ENCODE measurements at places on chromosomes 12 and 14.
A peak's percentile ranks its signal among the peaks of the same experiment; 100 is the strongest.

- DNase-seq = peak; percentile 49
Observed at GRCh38 chr12:31896514-31897039, 62.6 kb upstream of the RESF1 start.

DNA sequence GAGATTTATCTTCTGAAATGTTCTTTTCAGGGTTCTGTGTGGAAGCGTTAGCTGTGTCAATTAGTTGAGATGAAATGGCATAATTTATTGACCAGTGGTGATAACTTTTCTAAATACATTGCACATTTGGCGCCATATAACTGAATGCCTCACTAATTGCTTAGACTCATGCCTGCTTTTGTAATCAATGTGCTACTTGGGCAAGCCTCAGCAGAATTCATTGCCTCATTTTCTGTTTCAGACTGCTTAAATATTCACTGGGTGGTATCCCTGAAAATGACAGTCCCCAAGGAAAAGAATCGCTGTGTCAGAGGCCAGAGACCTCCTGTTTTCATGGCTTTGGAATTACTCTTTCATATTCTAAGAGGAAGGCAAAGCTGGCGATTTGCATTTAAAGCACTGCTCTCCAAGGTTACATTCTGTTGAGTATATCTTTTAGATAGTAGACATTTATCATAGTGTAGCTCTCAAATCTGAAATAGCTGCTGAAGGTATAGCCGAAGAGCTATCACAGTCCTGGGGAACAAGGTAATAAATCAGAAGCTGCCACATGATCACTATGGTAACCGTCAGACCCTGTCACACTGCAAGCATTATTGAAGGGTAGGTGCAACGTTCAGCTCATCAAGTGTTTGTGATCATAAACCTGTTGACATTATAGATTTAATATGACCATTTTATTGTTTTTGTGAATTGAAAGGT lies 297.3 kb upstream of the E2F7 start:
- DNase-seq = no peak

DNA sequence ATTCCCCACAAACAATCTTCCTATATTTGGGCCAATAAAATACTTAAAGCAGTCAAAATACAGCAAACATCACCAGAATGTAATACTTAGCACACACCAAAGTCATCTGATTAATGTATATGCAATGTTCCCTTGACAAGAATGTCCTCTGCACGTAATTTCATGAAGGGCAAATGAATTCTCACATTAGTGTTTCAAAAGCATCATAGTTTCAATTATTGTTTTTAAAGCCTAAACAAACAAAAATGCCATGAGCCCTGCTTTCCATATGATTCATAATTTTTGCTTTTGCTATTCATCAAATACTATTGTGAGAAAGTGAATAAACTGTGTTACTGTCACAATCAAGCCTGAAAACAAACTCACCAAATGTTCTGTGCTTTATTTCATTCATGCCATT lies 156.0 kb downstream of the EPS8 start:
- DNase-seq = no peak

GRCh38 chr12:68121143-68121542 lies 38.4 kb downstream of the IFNG start:
- no peak for DNase-seq

- no peak for DNase-seq
Observed at GRCh38 chr12:30794591-30795409, 40.0 kb upstream of the CAPRIN2 start.

DNA sequence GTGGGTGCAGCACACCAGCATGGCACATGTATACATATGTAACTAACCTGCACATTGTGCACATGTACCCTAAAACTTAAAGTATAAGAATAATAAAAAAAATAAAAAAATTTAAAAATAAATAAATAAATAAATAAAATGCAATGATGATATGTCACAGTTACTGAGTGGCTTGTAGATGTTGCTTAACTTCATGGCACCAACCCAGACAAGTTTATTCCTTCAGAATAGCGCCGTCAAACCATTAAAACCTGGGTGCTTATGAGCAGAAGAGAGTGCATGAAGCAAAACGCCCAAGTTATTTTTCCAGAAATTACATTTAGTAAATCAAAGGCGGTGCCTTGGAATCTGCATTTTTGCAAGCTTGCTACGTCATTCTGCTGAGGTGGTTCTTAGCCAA lies 417.9 kb downstream of the AEBP2 start:
- DNase-seq = no peak

- DNase-seq = no peak
Observed at GRCh38 chr14:58631732-58632131, 6.0 kb upstream of the DACT1 start.

DNA sequence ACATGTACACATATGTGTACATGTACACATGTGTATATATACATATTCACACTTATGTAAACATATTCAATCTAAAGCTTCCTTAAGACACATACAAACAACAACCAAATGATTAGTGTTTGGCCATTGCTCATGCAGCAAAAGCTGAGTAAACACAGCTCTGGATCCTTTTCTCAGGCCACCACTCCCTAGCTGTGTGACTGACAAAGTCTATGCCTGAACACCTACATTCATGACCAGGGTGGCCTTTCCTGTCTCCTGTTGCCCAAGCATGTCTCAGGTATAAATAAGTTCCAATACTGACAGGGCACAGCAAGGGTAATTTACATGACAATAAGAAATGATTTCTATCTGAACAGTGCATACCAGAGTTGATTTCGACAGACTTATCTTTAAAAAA lies 1.4 kb upstream of the PTPRO start:
- DNase-seq = no peak

GRCh38 chr14:63542231-63542999 lies 762 bp downstream of the PPP2R5E start:
- no peak for DNase-seq

- no peak for DNase-seq
Observed at GRCh38 chr12:123712780-123713319, 697 bp downstream of the ATP6V0A2 start.

- DNase-seq = no peak
Observed at GRCh38 chr14:24378981-24379906, 11.3 kb downstream of the NFATC4 start.

- no peak for DNase-seq
Observed at GRCh38 chr14:57364659-57365450, 25.5 kb upstream of the NAA30 start.

DNA sequence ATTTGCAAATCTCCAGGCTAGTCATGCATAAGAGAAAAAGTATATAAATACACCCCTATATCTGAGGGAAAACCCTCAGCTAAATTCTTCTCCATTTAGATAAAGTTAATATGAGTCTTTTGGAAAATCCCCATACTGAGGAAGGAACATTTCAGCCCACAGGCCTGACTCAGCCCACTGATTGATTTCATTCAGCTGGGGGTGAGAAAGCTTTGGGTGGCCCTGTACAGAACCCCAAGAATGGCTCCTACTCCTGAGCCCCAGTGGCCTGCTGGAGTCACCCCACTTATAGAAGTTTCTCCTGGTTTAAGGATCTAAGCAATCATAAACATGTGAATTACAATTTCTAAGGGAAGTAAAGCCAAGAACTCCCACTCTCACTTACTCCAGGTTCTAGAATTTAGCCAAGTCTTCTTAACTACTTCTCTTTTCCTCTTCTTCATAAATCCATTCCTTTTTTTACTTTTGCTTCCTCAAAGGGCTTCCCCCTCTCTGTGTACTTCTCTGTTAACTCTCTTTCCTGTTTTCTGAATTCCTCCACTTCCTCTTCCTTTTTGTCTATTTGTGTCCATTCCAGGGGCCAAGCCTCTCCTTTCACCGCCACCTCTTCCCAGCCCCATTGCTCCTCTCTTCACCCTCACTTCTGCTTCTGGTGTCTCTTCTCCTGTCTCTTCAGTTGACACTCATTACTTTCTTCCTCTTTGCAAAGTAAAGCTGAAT lies 21.0 kb downstream of the RTN1 start:
- no peak for DNase-seq

DNA sequence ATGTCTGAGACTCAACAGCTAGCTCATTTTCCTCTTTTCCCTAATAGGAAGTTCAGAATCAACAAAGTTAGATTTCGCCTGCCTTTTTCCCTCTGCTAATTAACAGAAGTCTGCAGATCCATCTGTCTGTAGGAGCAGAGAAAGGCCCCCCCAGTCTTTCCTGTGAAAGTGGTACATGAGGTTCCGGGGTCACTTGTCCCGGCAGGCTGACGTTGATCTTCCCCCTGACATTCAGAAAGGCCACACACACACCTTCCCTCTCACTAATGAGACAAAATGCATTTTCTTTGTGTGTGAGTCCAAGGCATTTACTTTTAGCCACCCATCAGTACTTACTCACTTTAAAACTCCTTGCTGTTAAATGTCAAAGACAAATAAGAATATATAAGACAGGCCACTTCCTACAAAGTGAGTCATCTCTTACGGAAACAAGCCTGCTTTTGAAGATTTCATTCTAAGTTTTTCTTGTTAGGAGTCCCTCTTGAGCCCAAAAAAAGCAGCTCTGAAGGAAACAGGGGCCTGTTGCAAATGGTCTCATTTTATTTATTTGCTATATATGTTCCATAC lies 138.7 kb downstream of the TTC7B start:
- DNase-seq = no peak

- no peak for DNase-seq
Observed at GRCh38 chr12:58841058-58841798, 79.1 kb downstream of the LRIG3 start.

DNA sequence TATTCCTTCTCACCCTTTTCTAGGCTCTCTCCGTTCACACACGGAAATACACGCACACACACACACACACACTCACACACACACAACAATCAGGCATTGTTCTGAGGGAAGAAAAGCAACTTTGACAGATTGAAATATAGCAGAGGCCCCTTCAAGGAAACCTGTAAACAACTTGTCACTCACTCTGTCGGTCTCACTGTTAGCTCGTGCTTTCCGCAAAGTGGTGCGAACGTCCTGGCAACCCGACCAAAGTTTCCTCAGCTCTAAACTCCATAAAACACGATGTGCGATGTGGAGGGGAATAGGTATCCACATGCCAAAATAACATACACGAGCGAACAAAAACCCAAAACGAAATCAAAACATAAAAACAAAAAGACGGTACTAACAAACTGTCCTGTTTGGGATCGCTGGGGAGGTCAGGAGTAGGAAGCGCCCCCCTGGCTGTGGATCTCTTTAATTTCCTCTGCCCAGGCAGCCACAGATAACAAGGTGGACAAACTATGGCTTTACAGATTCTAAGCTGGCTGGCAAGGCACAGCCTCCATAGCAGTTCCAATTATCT lies 822 bp upstream of the SOX5 start:
- DNase-seq = no peak

GRCh38 chr12:117661471-117661870 lies 300.0 kb upstream of the NOS1 start:
- DNase-seq = no peak

DNA sequence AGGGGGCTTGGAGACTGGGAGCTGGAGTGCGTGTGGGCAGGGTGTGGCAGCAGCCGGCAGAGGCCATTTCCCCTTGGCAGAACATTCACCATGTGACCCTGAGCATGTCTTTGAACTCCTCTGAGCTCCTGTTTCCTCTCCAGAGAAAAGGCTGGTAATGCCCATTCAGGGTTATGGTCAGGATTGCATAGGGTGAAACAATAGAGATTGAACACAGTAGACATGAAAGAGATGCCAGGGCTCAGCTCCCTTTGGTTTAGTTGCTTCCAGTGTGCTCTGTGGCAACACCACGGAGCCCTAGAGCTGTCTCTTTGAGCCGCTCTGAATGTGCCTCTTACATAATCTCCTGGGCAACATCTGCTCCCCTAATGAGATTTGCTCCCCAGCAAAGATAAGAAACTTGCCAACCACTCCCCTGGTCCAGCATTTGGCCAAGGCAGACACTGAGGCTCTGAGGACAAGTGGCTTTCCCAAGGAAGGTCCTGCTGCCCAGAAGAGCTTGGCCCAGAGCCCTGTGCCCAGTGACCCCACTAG lies 4.6 kb downstream of the IFI27 start:
- DNase-seq = no peak

DNA sequence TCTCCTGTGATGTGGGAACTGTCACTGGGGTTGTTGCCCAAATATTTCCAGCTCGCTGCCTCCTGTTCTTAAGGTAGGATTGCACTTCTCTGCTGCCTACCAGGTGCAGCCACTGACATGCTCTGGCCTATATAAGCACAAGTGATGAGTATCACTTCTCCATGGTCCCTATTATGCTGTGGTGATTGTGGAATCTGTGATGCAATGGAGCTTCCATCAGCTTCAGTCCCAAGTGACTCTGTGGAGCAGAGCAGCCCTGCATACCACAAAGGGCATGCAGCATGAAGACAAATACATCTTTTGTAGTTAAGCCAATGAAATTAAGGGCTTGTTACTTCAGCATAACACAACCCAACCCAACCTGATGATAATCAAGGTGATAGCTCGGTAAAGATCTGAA lies 43.5 kb downstream of the CKAP4 start:
- DNase-seq = no peak

GRCh38 chr12:20188930-20189653 lies 179.2 kb upstream of the PDE3A start:
- no peak for DNase-seq

DNA sequence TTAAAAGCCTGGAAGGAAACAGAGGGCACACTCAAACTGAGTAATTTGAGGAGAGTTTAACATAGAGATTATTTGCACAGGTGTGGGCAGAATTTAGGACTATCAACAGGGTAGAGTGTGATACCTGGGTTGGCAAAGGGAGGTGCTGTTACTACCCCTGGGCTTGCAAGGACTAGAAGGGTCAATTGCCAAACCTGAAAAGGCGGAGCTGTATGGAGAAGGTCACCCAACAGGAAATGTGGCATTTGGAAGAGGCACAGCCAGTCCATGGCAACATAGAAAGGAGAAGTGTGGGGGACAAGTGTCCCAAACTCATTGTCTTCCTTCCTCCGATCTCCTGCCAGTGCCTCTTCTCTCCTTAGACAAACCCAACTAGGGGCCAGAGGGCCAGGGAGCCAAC lies 21.6 kb upstream of the MED13L start:
- DNase-seq = no peak
